ENCODE measurements at places on chromosomes 16 and 17.

GRCh38 chr17:80204626-80205468, 15.3 kb downstream of the SGSH start:
- no peak for DNase-seq

DNA sequence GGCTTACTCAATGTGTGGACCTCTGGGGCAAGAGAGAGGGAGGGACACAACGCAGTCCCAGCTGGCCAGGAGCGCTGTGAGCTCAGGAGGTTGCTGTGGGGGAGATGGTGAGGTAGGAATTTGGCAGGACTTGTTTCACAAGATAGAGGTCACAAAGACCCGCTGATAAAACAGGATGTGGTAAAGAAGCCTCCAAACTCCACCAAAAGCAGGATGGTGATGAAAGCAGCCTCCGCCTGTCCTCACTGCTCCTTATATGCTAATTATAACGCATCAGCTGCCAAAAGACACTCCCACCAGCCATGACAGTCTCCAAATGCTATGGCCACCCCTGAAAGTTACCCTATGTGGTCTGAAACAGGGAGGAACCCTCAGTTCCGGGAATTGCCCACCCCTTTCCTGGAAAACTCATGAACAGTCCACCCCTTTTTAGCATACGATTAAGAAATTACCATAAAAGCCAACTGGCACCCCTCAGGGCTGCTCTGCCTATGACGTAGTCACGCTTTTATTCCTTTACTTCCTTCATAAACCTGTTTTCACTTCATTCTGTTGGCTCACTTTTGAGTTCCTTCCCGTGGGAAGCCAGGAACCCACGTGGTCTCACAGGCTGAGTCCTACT, 5.3 kb upstream of the EIF4A3 start:
- no peak for DNase-seq

DNA sequence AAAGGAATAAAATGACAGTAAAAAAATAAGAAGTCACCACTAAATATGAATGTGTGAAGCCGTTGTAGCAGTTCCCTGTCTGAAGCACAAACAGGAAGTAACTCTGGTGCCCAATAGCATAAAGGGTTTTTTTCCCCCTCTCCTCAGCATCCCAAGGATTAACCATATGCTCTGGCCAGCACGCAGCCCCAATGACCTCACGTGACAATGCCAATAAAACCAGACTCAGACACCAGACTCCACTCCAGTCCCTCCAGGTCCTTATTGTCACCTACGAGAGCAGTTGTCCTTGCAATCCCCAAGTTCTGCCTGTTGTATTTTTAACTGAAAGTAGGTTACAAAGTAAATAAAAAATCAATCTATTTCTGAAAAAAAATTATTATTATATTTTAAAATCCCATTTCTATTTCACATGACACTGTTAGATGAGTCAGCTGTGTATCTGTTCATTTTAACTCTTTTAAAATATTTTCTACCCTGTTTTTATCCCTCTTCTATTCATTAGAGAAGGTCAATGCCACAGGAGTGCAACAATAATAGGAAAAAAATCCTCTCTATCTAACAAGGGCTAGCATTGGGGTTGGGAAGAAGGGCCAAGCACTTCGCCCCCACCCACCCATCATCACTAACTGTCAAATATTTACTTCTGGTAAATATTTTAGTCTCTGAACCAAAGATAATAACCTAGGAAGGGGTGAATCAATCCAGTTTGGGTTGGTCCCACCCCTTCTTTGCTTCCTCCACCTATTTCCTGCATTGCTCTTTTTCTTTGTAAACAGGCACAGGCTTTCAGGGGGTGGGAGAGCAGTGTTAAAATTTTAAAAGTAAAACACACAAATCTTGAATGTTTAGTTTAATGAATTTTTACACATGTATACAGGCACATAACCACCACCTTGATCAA, 6.6 kb downstream of the PRAC1 start:
- no peak for DNase-seq

DNA sequence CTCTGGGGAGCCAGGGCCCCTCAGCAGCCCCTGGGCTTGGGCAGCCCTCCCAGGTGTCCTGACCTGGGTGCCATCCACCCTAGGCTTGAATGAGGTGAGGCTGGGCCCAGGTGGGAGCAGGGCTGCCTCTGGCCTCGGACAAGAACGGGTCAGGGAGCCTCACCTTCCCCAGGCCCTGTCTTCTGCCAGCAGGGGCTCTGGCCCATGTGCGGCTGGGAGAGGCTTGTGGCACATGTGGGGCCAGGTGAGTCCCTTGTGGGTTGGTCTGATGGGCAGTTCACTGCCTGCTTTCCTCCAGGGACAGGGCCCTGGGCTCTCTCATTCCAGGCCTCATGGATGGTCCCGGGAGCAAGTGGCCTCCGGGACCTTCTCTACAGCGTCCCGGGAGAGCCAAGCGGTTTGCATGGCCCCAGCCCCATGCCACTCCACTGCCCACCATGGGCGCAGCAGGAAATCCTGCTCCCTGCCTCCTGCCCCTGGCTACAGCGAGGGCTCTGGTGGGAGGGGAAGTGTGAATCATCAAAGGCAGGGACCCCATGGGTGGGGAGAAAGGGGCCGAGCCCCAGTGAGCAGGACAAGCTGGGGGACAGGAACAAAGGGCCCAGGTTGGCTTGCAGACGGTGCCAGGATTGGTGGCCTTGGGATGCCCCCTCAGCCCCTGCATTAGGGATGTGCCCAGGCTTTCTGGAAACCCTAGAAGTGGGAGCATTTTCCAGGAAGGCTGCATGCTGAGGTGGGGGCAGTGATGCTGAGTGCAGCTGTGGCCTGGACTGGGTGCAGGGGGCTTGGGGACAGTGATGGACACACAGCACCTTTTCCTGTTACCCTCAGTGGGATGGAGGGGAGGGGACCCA, 12.2 kb downstream of the VASN start:
- DNase-seq, result no peak

GRCh38 chr17:77315551-77316190, 174.9 kb downstream of the SEC14L1 start:
- no peak for DNase-seq

Measured in NCI-H1694 (cell line).